AG10803 (cell line): ENCODE measurements at places on chromosomes 1 and 21.

DNA sequence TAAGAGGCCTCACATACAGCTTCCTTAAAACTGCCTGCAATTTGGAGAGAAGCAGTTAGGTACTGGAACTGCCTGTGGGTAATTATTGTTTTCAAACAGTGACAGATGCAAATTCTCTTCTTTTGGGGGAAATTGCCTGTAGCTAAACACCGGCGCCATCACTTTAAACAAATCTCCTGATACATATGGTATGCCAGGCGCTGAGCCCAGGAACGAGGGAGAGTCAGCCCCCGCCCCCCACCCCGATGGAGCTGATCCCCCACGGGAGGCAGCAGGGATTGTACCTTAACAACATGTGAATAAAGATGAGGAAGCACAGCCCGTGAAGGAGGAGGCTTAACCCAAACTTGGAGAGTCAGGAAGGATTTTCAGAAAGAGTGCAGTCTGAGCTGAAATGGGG is 7.1 kb downstream of the TMEM51 start:
- DNase-seq = no peak

DNA sequence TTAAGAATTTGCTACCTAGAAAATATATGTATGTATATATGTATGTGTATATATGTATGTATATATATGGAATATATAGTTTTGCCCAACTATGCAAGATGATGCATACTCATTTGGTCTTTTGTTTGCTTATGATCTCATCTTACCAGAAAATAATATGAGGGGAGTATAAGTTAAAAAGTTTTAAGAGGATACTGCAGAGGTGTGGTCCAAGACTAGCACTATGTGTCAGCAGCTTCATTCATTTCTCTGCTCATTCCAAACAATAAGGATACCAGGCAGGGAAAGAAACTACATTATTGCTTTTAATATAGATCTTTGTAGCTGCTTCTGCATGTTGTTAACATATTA is 22.8 kb downstream of the RCOR3 start:
- no peak for DNase-seq

DNA sequence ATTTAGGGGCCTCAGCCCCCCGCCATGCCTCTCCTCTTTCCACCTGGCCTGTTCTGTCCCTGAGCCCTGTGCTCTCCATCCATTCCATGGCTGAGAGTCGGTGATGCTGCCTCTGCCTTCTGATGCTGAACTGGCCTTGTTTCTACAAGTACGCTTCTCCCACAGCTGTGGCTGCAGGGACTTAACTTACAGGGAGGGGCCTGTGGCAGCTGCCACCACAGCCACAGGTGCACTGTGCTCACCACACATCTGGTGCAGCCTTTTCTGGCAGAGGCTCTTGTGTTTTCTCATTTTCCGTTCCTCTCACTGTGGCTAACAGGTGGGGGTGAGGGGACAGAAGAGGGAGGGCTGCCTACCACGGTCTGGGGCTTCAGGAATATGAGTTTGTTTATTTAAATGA is 4.2 kb downstream of the FMO1 start:
- no peak for DNase-seq

DNA sequence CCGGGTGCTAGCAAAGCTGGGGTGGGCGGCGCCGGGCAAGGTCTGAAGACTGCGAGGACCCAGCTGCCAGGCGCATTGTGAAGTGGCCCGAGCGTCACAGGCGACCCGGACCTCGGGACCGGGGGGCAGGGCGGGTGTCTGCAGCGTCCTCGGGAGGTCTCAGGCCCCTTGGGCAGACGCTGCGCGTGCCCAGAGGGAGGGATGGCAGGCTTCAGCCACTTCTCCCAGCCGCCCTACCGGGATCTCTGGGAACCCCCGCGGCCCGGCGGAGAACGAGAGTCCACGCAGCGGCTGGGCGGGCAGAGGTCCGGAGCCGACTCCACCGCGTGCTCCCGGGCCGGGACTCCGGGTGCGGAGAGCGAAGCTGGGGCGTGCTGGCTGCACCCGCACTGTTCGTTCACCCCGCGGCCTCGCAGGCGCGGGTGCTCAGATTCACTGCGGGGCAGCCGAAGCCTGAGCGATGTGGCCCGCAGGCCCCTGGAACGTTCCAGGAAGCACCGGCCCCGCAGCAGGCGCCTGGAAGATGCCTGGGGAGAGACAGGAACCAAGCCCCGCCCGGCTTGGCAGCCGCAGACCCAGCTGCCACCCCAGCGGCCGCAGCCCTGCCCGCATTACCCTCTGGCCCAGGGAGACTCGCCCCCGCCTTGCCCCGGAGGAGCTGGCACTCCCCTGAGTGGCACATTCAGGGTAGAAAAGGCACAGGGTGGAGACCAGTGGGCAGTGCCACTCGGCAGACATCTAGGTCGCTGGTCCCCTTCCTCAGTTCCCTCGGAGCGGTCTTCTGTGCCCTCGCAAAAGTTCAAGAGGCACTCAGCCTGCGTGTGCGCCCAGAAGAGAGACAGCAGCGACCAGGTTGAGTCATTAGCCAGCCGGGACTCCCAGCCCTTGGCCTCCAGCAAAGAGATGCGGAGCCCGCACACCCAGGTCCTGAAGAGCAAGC is at the start of gene CCDC185:
Gene CCDC185 (plus strand): TSS at position 141 of the 940 bp plus-strand sequence. CDS start 61 bp downstream, at position 202.
- no peak for DNase-seq

- DNase-seq = peak; percentile 60
These were observed 420.9 kb downstream of the KIF26B start for GRCh38 chr1:245575710-245576109.
